Stimulated activated CD8-positive, alpha-beta memory T cell treated with anti-CD3 and anti-CD28 coated beads, Interleukin-4, amount 100 ng/mL, for 1 hour (primary cell): ENCODE measurements at places on chromosomes 1 and 21.

DNA sequence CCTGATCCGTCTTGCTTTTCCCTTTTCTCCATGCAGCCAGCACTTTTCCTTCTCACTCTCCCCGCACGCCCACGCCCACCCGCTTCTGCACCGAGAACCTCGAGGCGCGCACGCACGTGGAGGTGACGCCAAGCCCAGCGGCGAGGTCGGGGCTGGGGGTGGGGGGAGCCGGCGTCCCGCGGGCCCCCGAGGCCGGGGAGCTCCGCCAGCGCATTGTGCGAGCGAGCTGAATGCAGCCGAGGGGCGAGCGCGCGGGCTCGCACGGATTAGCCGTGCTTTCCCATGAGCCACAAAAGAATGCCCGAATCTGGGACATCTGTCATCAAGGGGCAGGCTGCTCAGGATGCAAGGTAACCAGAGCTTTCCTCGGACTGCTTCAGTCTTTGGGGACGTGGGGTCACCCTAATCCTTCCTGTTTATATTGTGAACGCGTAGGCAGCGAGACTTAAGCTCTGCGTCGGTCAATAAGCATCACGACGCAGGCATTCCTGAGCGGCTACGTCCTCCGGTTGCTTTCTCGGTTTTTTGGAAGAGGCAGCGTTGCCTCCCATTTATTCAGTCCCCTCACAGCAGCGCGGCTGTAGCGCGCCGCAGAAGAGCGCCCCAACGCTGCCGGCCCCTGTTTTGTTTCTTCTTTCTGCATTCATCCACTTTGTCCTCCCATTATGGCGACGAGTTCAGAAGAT, 67.3 kb upstream of the AKT3 start:
- no peak for DNase-seq

- DNase-seq, result no peak
Observed at GRCh38 chr1:55051621-55052020, 12.3 kb downstream of the PCSK9 start.

- no peak for DNase-seq
Observed at GRCh38 chr1:248388426-248388825, 12.9 kb downstream of the OR2T6 start.

DNA sequence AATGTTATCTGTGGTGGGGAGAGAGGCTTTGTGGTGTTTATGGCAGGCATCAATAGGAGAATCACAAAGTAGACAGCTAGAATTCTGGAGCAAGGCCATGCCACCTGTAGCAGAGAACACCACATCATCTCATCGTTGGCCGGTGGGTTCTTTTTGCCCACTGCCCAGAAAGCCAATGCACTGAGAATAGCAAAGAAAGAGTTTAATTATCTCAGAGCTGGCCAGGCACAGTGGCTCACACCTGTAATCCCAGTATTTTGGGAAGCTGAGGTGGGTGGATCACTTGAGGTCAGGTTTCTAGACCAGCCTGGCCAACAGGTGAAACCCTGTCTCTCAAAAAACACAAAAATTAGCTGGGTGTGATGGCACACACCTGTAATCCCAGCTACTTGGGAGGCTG, 99.2 kb upstream of the COG2 start:
- DNase-seq, result no peak

DNA sequence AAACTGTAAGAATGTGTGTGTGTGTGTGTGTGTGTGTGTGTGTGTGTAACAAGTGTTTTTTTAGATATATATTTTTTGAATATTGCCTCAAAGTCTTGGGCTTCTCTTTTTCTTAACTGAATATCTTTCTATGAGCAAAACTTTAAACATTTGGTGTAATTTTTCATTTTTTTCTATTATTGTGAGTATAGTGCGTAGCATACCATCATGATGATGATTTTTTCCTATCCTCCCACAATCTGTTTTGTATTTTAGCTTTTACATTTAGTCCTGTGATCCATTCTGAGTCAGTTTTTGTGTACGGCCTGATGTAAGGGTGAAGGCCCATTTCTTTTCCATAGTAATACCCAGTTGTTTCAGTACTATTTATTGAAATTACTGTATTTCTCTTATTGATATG, 680.6 kb downstream of the TTLL7 start:
- DNase-seq, result no peak

DNA sequence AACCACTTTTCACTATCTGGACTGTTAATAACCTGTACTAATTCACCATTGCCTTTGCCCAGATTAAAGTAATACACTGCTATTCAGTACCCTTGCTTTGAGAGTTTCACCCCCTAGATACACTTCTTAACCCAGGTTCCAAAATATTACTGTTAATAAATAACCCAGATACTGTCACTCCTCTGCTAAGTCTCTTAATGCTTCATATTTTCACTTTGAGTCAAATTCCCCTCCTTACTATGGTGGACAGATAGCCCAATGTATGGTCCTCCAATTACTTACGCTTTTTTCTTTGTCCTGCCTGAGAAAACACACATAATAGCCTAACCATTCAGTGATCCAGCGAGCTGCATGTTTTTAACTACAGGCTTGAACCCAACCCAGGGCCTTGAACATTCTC, 152.5 kb downstream of the NEGR1 start:
- no peak for DNase-seq

DNA sequence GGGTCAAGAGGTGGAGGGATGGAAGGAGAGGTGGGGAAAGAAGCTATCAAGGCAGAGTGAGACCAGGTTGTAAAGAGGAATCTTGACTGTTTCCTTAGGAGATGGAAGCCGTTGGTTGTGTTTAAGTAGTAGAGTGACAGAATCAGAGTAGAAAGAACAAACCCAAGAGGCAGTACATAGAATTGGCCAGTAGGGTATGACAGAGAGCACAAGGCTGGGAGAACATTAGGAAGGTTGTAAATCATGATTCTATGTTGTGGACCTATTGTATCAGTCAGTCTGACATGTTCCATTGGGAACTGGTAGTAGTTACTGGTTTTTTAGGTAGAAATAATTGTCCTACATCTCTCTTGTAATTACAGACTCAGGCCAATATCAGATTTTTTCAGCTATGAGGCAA, 486.9 kb upstream of the USP24 start:
- no peak for DNase-seq

- no peak for DNase-seq
Observed at GRCh38 chr1:1796466-1796865, 18.2 kb upstream of the NADK start.

DNA sequence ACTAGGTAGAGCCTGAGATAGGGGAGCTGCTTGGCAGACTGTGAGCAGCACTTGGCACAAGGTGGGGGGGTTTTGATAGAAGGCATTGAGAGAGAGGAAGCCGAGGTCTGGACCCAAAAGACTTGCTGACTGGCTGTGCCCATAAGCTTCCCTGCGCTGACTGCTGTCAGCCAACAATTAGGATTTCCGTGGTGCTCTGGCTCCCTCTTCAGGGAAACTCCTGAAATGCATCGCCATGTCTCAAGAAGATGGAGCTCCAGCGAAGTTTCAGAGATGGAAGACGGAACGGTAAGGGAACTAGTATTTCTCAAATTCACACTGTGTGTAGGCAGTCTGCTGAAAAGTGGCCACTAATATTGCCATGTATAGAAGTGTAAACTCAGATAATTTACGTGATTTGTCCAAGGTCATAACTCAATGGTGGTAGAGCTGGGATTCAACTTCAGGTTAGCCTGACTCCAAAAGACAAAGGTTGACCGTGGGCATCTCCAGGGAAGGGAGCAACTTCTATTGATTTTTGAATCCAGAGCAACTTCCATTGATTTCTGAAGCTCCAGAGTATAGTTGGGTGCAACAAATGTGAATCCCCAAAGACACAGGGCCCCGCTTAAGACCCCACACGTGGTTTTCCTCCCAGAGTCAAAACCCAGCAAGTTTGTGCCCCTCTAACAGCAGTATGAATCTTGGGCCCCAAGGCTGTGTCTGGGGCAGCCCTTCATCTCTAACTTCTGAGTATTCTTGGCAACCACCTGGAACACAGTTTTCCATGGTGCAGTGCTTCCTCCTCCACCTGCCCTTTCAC, 44.5 kb upstream of the CRNN start:
- DNase-seq, result peak; percentile 62

DNA sequence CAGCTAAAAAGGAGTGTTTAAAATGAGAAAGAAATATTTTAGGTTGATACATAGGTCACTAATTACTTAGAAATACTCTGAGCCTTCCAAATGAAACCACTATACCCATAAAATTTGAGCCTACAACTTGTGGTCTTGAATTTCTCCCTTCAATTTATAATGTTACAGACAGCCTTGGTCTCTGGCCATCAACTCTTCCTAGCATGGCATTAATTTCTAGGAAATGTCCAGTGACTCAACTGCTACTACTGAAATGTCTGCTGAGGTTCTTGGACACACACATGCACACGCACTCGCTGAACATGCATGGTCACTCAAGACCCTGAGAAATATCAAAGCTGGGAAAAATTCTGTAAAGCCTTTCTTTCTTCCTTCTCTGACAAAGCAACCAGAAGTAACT, 61.1 kb upstream of the SAMSN1 start:
- no peak for DNase-seq

GRCh38 chr1:36506276-36506920, 23.7 kb upstream of the CSF3R start:
- no peak for DNase-seq

DNA sequence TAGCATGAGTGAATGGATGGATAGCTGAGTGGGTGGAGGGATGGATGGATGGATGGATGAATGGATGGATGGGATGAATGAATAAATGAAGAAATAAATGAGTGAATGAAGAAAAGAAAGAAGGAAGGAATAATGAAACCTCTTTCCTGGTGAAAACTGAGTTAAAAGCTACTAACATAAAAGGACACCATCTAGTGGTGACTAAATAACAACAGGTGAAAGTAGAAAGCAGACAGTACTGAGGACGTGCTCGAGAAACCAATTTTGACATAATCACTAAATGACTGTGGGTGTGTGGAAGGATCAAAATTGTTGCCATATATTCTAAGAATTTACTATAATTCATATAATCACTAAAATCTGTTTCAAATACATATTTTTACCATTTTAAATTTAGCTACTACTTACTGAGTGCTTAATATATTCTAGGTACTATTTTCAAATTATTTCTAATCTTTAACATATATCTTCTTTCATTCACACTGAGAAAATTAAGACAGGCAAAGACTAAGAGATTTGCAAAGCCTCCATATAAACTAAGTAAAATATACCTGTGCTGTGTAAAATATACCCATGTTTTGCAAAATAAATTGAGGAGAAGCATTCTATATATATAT, 522.9 kb downstream of the LRRIQ3 start:
- DNase-seq, result no peak

DNA sequence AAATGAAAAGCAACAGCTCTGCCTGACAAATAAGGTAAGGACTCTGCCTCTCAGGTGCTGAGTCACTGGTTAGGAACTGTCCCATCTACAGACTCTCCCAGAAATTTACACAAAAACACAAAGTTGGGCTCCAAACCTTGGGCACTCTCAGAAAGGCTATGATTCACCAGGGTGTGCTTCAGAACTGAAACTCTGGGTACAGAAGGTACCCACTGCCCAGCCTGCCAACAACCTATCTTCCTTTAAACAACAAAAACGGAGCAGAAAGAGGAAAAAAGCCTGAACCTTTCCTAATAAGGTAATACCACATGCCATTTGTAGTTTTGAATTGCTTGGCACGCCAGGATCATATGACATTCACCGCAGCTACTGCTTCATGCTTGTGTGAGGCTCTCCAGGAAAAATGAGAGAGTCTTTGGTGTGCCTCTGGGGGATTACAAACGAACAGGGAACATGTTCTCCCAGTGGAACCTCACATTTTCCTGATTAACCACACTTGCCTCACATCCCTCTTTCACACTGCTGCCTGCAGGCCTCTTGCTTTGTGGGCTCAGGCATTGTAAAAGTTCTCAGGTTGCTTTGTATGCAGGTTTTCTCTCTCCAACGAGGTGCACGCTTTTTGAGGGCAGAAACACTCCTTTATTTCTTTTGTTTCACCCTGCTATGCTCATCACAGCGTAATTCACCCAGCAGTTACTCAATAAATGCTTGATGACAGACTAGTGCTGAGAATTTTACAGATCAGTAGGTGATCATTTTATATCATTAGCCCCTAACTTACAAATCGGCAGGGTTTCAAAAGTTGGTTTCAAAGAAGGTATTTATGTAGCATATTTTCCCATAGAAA, 65.1 kb downstream of the GADD45A start:
- DNase-seq, result no peak

- DNase-seq, result no peak
Observed at GRCh38 chr1:59390307-59390706, 93.4 kb downstream of the FGGY start.

GRCh38 chr1:17798799-17799382, 43.8 kb downstream of the ACTL8 start:
- DNase-seq, result no peak

- no peak for DNase-seq
Observed at GRCh38 chr1:177229781-177230180, 59.0 kb downstream of the BRINP2 start.

GRCh38 chr21:31124010-31124409, 85.7 kb upstream of the KRTAP19-8 start:
- no peak for DNase-seq

DNA sequence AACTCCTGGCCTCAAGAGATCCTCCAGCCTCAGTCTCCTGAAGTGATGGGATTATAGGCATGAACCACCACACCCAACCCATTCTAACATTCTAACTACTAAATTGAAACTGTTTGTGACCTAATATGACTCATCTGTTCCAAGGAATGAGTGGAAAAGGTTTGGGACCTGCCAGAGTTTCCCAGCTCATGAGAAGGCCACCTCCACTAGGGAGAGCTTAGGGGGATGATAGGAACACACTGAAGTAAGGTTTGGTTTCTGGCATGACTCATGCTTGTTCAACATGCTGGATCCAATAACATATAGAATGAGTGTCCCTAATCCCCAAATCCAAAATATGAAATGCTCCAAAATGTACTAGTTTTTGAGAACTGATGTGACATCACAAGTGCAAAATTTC, 18.9 kb upstream of the SCAF4 start:
- no peak for DNase-seq

GRCh38 chr1:200909757-200910239, 15.1 kb downstream of the INAVA start:
- no peak for DNase-seq

DNA sequence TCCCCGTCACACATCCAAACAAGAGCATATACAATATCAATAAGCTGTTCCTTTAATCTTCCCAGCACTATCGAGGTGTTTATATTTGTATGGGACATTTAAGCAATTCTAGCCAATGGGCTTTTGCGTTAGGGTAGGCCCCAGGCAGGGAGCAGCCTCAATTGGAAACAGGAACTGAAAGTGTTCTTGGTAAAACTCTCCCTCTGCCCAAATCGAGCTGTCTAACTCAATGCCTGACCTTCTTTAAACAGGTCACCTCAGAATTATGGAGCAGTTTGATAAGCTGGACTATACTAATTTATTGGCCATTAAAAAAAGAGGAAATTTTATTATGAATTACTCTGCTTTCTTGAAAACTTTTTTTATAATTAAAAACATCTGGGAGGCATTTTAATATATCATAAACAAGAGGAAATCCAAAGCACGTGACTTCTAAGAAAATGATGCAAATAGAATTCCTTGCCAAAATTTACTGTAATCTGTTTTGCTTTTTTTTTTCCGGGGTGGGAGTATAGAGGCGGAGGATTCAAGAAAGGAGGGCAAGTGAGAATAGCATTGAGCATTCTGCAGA, 498.1 kb downstream of the LMO4 start:
- no peak for DNase-seq
